ENCODE measurements at places on chromosomes 12 and 14. TPM values are rescaled to one million over a fixed set of nuclear protein-coding genes. Genes with fewer than 3 reads are reported as not detected.

DNA sequence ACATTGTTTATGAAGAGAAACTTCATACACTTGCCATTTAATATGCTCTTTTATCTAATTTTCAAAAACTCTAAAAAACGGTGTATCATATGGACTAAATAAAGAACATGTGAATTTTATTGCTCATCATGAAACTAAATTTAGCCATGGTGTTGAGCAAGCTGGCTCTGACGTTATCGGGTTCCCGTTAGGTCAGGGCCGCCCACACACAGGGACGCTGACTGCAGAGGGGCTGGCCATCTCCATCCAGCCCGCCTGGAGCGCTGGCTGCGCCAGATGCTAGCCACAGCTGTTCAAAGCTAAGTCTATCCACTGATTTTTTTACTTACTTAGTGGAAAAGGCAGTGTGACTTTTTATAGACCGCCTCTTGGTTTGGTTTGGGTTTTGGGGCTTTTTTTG, 36.5 kb upstream of the DYNC1H1 start:
- H3K36me3 ChIP-seq, result no peaks in the 10 kb centered on the region
- H3K27me3 ChIP-seq, result no peaks in the 10 kb centered on the region
- no peak overlapping the region for H3K4me3 ChIP-seq
- no peak for DNase-seq

DNA sequence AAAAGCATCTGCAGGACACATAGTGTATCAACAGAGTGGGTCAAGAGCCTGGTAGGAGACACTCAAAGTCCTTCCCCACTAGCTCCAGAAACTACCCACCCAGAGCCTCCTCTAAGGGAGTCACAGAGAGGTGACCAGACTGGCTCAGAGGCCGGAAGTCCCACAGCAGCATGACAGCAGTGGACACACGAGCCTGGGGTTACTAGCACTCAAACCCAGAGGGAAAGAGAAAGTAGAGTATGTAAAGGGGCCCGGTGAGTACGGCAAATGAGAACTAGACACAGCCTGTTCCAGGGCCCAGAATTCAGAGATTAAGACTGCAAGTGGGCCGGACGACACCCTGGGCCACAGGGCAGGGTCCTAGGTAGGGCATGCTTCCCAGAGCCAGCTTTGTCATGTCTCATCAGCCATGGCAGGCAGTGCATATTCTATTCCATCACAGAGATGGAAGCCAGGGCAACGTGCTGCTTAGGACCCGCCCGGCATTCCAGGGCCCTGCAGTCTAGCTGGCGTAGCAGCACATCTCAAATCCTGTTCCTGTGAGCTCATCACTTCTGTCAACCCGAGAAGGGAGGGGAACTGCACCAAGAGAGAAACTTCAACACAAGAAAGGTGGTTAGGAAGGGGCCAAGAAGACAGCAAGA, 4.2 kb downstream of the IFFO1 start:
- peaks cover 9% of the 10 kb centered on the region for H3K36me3 ChIP-seq
- no peak overlapping the region for H3K4me3 ChIP-seq
- peak overlapping the region; percentile 47 for H3K27ac ChIP-seq

DNA sequence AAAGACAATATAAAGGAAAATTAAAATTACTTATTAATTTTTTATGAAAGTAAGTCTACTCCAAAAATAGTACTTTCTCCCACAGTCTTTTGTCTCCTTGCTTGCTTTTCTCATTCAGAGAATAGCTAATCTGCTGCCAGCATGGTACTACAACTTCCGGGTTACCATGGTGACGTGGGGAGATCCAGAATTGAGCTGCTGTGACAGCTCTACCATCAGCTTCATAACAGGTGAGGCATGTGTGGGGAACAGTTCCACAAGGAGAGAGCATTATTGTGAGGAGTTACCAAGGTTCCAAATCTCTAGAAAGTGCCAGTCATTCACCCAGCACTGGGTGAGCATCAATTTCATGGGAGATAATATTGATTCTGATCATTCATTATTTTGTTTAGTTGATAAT, 197.8 kb downstream of the PTPRO start:
- no peaks in the 10 kb centered on the region for H3K36me3 ChIP-seq
- H3K4me3 ChIP-seq, result no peak overlapping the region
- H3K27ac ChIP-seq, result no peak overlapping the region
- H3K27me3 ChIP-seq, result peaks cover 47% of the 10 kb centered on the region
- H3K4me1 ChIP-seq, result no peaks in the 10 kb centered on the region

DNA sequence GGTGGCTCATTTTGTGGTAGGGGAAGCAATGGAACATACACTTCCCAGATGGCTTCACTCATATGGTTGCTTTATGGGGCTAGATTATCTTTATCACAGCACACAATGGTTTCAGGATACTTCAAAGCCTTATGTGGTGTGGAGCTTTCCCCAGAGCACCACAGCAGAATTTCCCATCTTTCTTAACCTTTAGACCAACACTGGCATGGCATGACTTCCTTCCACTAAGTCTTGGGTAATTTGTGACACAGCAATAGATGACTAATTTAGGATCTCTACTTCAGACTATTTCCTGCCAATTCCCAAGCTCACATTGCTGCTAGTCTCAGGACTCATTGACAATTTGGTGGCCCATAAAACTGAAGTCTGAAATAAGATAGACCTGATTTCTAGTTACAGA, 36.9 kb upstream of the DCN start:
- no peak overlapping the region for H3K27ac ChIP-seq
- H3K4me3 ChIP-seq, result no peak overlapping the region
- H3K36me3 ChIP-seq, result no peaks in the 10 kb centered on the region
- no peaks in the 10 kb centered on the region for H3K4me1 ChIP-seq
- H3K27me3 ChIP-seq, result peaks cover 8% of the 10 kb centered on the region

GRCh38 chr12:122747224-122748135, 5.1 kb upstream of the DENR start:
- DNase-seq, result no peak
- peaks cover 6% of the 10 kb centered on the region for H3K4me1 ChIP-seq
- no peak overlapping the region for H3K4me3 ChIP-seq
- H3K27ac ChIP-seq, result no peak overlapping the region

GRCh38 chr12:15196678-15197505, 24.3 kb downstream of the RERG start:
- no peak overlapping the region for H3K27ac ChIP-seq
- H3K4me3 ChIP-seq, result no peak overlapping the region
- H3K27me3 ChIP-seq, result peaks cover 48% of the 10 kb centered on the region
- no peaks in the 10 kb centered on the region for H3K4me1 ChIP-seq

DNA sequence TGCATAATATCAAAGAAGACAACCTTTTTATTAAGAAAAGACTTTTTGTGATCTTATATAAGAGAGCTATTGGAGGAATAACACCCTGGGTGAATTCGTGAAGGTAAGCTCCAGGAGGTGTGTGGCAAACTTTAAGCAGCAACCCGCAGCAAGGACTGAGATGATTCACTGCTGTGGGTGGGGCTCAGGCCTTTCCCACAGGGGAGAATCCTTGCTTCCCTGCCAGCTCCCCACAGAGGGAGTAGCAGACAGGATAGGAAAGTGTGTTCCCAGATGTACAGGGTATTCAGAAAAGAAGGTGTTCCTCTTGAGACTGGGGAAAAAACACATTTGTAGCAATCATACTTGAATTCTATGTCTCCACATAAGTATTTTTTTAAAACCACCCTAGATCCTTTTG, 9.2 kb downstream of the NDUFA12 start:
- DNase-seq, result no peak
- H3K27ac ChIP-seq, result no peak overlapping the region
- H3K27me3 ChIP-seq, result no peaks in the 10 kb centered on the region
- no peak overlapping the region for H3K4me3 ChIP-seq
- peaks cover 6% of the 10 kb centered on the region for H3K36me3 ChIP-seq
- peaks cover 31% of the 10 kb centered on the region for H3K4me1 ChIP-seq

- no peaks in the 10 kb centered on the region for H3K36me3 ChIP-seq
- no peaks in the 10 kb centered on the region for H3K27me3 ChIP-seq
- no peak for DNase-seq
- no peak overlapping the region for H3K4me3 ChIP-seq
- H3K27ac ChIP-seq, result no peak overlapping the region
- no peaks in the 10 kb centered on the region for H3K4me1 ChIP-seq
Measured at GRCh38 chr14:26138764-26139445, 458.9 kb downstream of the NOVA1 start.

GRCh38 chr14:60777856-60778578, 43.5 kb downstream of the MNAT1 start:
- no peak overlapping the region for H3K4me3 ChIP-seq
- no peak for DNase-seq
- no peaks in the 10 kb centered on the region for H3K36me3 ChIP-seq
- no peaks in the 10 kb centered on the region for H3K27me3 ChIP-seq
- peaks cover 8% of the 10 kb centered on the region for H3K4me1 ChIP-seq
- H3K27ac ChIP-seq, result no peak overlapping the region

GRCh38 chr14:100588671-100589070, 1.5 kb upstream of the BEGAIN start:
- H3K36me3 ChIP-seq, result peaks cover 4% of the 10 kb centered on the region
- H3K4me3 ChIP-seq, result peak overlapping the region; percentile 72
- H3K4me1 ChIP-seq, result peaks cover 13% of the 10 kb centered on the region
- no peak for DNase-seq
- H3K27me3 ChIP-seq, result peaks cover 44% of the 10 kb centered on the region

DNA sequence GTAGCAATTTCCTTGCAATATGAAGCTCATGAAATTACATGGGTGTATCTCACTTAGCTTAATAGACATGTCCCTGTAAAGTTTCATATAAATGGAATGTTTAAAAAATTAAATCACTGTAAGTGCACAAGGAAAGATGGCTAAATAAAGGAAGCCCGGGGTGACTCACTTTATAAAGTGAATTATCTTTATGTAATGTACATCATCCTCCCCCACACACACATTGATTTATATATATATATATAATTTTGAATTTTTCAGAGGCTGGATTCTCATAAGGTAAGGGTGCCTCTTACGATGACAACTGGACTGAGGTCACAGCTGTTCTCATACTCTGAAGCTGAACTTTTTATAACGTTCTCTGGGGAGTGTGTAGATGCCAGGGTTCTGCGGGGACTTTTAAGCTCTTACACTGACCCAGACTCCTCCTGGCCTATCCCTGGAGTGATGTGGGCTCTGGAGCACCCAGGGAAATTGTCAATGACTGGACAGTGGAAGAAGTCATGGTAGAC, 108.7 kb upstream of the HIF1A start:
- H3K4me1 ChIP-seq, result peaks cover 7% of the 10 kb centered on the region
- H3K36me3 ChIP-seq, result peaks cover 6% of the 10 kb centered on the region
- DNase-seq, result no peak
- H3K4me3 ChIP-seq, result no peak overlapping the region
- H3K27me3 ChIP-seq, result peaks cover 3% of the 10 kb centered on the region
- no peak overlapping the region for H3K27ac ChIP-seq

- DNase-seq, result no peak
- H3K27me3 ChIP-seq, result peaks cover 39% of the 10 kb centered on the region
- H3K4me3 ChIP-seq, result no peak overlapping the region
- H3K36me3 ChIP-seq, result peaks cover 5% of the 10 kb centered on the region
- no peak overlapping the region for H3K27ac ChIP-seq
Measured at GRCh38 chr12:93048656-93049055, 119.6 kb upstream of the EEA1 start.

DNA sequence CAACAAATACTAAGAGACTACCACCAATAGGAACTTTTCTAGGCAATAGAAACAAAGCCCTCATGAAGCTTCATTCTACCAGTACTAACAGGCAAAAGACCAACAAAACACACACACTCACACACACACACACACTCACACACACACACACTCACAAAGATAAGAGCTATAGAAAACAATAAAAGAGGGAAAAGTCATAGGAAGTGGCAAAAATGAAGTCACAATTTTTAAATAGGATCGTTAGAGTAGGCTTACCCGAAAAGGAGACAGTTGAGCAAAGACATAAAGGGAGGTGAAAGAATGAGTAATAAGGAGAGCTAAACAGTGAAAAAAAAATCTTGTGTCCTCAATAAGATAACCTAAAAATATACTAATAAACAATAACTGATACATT, 66.5 kb downstream of the C2CD5 start:
- DNase-seq, result no peak
- H3K27me3 ChIP-seq, result no peaks in the 10 kb centered on the region
- H3K27ac ChIP-seq, result no peak overlapping the region
- no peak overlapping the region for H3K4me3 ChIP-seq
- H3K36me3 ChIP-seq, result peaks cover 13% of the 10 kb centered on the region

DNA sequence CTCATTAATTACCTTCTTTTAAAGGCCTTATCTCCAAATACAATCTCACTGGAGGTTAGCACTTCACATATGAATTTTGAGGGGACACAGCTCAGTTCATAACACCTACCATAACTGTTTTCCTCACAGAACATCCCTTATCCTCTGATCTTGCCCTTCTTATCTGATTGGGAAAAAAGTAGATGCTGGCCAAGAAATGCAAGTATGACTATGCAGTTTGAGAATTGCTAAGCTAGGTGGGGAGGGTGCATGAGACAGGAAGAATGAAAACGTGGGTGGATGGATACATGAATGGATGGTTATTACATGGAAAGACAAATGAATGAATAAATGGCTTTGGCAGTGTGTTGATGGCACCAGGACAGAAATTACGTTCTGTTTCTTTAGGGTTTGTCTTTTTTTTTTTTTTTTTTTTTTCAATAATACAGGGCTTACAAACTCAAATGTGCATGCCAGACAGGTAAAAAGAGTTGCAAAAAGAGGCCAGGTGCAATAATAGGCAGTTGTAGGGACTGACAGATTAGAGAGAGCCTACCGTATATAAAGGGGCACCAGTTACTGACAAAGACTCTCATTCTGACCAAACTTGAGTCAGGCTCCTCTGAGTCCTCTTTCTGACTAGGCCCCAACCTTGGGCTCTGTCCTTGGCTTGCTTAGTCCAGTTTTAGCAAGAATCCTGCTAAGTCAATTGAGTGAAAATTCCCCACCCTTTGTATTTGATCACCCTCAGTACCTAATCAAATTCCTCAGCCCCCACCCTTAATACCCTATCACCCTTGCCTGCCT, 304.9 kb downstream of the ZFP36L1 start:
- no peak overlapping the region for H3K4me3 ChIP-seq
- H3K36me3 ChIP-seq, result peaks cover 2% of the 10 kb centered on the region
- DNase-seq, result no peak
- H3K27me3 ChIP-seq, result no peaks in the 10 kb centered on the region
- H3K27ac ChIP-seq, result no peak overlapping the region

Gene CLEC6A
- not detected for total RNA-seq

Gene SLC6A15
- total RNA-seq, result not detected

Gene SOAT2
- 2.5 TPM for total RNA-seq

Gene FIGNL2
- 0.42 TPM for total RNA-seq
